ENCODE measurements at places on chromosomes 12 and 14.

DNA sequence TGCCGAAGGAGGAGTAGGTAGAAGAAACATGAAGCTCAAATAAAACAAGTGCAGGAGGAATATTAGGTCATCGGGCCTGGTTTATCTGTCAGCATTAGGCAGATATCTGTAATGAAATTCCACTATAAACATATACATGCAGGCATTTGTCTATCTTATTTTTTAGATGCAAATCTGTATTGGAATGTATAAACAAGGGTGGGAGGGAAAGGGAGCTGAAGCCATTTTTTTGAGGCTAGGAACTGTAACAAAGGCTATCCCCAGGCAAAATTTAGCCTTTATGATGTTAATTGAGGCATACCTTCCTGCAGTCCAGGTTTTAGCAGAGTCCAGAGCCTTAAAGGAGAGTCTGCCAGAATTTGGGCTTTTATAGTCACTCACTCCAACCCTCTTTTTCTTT, 72.5 kb downstream of the PHLDA1 start:
- DNase-seq = no peak

DNA sequence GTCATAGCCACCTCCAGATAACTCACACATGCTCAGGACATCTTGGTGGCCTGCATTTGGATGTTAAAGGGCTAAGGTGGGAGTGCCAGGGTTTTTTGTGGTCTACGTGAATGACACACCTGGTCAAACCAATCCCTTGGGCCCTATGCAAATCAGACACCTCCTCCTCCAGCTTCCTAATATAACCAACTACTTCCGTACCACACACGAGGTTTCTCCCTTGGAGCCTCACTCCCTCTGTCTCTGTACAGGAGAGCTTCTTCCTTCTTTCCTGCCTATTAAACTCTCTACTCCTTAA, 19.6 kb downstream of the APOBEC1 start:
- no peak for DNase-seq

DNA sequence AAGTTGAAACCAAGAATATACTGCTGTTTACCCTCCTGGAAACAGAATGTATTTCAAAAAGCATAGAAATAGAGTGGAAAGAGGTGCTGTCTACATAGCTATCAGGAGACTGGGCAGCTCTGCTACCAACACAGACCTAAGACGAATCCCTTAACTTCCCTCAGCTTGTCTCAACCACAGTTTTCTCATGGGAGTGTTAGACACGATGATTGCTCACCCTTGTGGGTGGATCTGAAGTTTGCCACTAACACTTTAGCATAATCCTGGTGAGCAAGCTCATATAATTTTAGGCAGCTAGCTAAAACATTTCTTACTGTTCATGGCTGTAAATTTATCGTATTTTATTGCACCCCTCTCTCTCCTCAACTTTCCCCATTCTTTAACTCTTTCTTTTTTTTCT, 38.5 kb downstream of the C12orf75 start:
- DNase-seq = no peak

GRCh38 chr12:56722832-56723231, 2.3 kb downstream of the NACA start:
- DNase-seq = no peak

DNA sequence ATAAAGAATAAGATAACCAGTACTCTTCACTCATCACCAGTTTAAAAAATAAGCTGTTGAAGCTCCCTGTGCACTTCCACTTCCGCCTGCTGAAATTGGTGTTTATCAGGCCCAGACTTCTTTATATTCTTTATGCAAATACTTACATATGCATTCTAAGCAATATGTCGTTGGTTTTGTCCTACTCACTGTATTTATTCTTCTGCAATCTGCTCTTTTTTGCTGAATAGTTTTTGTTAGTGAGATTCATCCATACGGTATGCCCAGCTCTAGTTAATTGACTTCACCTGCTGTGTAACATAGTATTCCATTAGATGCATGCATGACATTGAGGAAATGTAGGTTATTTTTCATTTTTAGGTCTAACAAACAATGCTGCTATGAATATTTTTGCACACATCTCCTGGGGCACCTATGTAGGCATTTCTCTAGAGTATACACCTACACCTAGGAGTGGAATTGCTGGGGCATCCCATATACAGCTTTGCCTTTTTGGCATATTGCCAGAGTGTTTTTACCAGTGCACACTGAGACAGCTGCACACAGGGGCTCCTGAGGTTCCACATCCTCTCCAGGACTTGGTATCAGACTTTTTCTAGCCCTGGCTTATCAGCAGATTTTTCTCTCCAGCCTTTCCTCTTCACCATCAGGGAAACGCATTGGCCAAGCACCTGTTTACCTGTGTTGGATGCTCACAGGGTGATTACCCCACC, 1.0 kb upstream of the NRIP2 start:
- DNase-seq = no peak

GRCh38 chr12:106724116-106724515, 50.4 kb upstream of the RIC8B start:
- no peak for DNase-seq

DNA sequence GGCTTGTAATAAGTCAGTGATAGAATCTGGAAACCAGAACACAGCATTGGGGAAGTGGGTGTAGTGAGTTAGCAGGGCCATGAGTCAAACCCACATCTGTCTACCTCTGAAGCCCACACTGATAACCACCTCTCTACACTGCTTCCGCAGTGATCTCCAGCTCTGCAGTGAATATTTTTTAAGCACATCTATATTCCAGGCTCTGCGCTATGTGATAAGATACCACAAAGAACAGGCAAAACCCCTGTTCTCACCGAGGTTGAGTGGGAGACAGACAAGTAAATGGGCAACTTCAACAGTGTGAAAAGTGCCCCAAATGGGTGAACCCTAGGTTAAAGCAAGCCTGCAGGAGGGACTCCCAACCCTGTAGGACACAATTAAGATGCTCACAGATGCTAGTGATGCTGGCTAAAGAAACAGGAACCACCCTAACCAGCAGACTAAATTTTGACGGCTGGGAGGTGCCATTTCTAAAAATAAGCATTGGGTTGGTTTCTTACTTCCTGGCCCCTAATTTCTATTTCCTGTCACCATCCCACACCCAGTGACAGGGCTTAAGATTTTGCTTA, 375.0 kb downstream of the DPF3 start:
- no peak for DNase-seq

GRCh38 chr12:127780881-127781280, 486.1 kb upstream of the TMEM132C start:
- no peak for DNase-seq

DNA sequence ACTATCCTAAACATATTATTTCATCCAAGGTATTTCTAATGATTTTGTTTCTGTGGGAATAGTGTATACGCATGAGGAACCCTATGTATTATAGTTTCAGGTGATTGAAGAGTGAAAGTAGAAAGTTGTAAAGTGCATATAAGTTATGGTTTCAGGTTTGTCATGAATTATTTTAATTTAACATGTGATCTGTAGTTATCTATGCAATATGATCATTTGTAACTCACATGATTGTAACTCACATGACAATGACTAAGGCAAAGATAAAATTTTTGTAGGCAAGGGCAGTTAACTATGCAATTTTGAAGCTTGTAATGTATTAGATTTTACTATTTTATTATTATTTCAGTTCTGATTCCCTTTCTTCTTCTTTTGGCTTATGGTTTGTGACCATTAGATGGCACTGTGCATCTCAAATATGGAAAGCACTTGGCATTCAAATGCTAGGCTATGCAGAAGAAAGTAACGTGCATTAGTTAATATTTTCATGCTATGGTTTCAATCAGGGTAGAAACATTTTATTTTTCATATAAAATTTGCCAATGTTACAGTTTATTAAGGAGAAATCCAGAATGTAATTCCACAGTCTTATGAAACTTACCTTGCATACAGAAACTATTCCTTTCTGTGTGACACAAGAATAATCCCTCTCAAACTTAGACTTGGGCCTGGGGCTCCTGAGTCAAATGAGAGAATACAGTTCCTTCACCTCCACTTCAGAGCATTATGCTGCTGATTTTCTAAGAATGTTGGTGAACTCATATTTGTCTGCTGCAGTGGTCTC, 15.8 kb upstream of the TMEM30B start:
- no peak for DNase-seq

DNA sequence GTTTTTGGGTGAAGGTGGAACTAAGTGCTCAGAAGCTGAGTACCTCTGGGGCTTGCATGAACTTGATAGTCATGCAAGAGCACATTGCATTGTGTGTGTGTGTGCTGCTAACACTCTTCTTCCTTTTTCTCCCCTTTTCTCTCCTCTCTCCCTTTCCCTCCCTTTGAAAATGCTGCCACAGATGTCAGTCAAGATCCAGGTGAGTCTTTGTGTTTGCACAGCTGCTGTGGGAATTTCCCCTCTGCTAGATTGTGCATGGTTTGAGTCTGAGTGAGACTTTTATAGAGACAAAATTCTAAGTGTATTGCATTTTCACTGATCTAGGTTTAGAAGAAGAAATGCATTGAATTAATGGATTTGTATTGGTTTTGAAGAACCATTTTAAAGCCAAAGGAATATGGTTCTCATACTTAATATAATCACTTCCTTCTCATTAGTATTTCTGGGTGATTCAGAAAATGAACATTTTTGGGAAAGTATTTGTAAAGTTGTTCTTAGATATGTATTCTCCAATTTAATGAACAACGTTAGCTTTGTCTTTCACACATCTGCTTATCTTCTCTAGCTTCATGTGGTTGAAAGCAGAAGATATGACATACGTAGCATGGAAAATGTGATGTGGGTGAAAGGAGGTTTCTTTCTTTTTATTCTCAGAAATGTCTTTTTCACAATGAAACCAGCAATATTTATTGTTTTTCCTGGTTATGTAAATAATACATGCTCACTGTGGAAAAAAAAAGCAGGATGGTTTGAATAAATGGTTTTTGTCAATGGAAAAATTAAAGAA, 108.5 kb downstream of the NRXN3 start:
- no peak for DNase-seq

DNA sequence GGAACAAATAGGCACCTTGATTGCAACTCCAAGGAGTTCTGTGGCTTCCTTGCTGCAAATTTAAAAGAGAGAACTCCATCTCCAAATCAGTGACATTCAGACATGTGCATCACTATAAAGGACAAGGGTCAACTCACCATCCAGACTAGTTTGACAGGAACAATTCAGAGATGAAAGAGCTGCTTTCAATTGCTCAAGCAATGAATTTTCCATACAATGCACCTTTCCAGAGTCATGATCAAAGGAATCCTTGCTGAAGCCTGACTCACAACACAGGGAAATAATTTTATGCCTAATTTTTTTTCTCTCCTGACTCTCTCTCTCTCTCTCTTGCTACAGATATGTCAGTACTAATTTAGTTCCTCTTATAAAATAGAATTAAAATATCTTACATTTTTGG, 380.5 kb upstream of the GARIN6 start:
- no peak for DNase-seq

GRCh38 chr12:6605421-6606330, 1.5 kb downstream of the CHD4 start:
- DNase-seq = no peak

GRCh38 chr14:84456946-84457345, 1073.0 kb upstream of the FLRT2 start:
- no peak for DNase-seq

GRCh38 chr14:69882116-69882864, 3.1 kb downstream of the SMOC1 start:
- DNase-seq = no peak

GRCh38 chr12:26798023-26798422, 35.0 kb downstream of the ITPR2 start:
- DNase-seq = no peak

DNA sequence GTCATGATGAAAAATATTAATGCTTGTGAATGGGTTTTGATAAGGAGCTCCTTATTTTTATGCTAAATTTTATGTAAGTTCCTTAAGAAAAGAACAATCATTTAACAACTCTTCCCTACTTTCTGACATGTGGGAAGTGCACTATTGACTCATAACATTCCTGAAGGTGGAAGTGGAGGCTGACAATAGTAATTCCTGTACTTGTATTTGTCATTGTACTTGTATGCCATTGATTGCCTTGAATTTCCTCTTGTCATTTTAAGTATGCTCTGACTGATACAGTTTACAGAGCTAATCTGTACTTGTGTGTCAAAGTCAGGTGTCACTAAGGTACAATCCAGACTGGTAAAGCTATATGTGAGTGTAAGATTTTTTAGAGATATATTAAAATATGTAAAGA, 440.0 kb downstream of the SLC16A7 start:
- DNase-seq = no peak
